ENCODE measurements at places on chromosomes 2 and 18.

- DNase-seq: peak; percentile 79
Observed at GRCh38 chr2:23042216-23042906, 342.6 kb upstream of the KLHL29 start.

- no peak for DNase-seq
Observed at GRCh38 chr18:49742316-49743116, 70.8 kb downstream of the ACAA2 start.

GRCh38 chr18:10351858-10352257 lies 102.6 kb upstream of the APCDD1 start:
- no peak for DNase-seq

DNA sequence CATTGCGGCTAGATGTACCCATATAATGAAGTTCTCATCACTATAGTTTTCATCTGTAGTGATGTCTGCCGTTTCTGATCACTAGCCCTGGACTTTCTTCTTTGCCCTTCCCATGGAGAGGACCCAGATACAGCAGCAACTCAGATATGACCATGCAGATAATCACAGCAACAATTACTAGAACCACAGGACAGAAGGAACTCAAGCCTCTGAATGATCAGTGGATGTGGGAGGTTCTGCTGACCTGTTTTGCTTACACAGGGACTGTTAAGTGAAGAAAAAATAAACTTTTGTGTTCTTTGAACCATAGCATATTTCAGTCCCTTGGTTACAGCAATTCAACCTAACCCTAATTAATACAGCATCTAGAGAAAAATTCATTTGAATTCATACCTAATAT lies 62.7 kb downstream of the ACVR1 start:
- DNase-seq: no peak

Measured in GM23248 (cell line).